Karpas-422 (cell line): ENCODE measurements at places on chromosomes 16 and 17. TPM values are rescaled to one million over a fixed set of nuclear protein-coding genes. Genes with fewer than 3 reads are reported as not detected.

- no peak for DNase-seq
These were observed 27.7 kb upstream of the NDRG4 start for GRCh38 chr16:58472266-58472665.

GRCh38 chr17:47197821-47198220, 8.7 kb upstream of the CDC27 start:
- no peak for DNase-seq

DNA sequence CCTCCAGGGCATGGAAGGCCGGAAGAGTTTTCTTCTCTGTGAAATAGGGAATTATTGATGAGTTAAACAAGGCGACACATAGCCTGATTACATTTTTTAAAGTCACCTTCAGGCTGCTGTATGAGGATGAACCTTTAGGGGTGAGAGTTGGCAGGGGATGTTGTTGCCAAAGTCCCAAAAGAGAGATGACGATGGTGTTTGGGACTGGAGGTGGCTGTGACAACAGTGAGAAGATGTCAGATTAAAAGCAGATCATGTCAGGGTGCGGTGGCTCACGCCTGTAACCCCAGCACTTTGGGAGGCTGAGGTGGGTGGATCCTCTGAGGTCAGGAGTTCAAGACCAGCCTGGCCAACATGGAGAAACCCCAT, 16.8 kb upstream of the ASGR2 start:
- no peak for DNase-seq

GRCh38 chr17:33667052-33667509, 374.0 kb upstream of the ASIC2 start:
- DNase-seq, result no peak

- DNase-seq, result no peak
These were observed 1.9 kb downstream of the NQO1 start for GRCh38 chr16:69724414-69724873.

GRCh38 chr17:51739245-51739886, 419.1 kb downstream of the CA10 start:
- DNase-seq, result no peak

GRCh38 chr16:9419161-9419560, 327.7 kb downstream of the HAPSTR1 start:
- no peak for DNase-seq

DNA sequence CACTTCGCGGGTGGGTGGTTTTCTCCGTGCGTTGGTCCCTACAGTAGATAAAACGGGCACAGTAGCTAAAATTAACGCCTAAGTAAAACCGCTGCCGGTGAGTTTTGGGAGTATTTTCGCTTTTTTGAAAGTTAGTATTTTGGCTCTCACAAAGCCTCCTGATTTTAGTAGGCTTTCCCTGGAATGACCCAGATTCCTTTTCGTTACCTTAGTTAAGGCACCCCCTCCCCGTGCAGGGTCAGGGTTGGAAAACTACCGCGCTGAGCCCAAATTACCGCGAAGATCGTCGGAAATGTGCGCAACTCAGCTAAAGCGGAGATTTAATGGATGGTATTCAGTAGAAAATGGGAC, 28.3 kb upstream of the ST6GALNAC1 start:
- no peak for DNase-seq

MYH2 gene
- not detected in 2 replicates for total RNA-seq

IL34 gene
- not detected in 2 replicates for total RNA-seq

WNK4 gene
- total RNA-seq, result 0.76 and 3.3 TPM in 2 replicates

SEPHS2 gene
- 16.3 and 21.8 TPM in 2 replicates for total RNA-seq
